Fibroblast of lung (primary cell): ENCODE measurements at places on chromosomes 5 and 9.

DNA sequence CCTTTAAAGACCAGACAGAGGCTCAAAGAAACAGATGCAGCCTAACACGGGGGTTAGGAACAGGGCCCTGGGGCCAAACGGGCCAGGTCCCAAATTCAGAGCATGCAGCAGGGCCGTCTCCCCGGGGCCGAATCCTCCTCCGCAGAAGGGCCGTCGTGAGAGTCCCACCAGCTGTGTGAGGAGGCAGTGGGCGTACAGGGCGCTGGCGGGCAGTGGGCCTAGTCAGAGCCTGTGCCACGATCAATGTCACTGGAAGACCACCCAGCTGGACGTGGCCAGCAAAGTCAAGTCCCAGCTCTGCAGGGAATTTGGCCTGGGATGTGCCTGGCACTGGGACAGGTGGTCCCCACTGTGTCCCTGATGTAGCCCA is 15.8 kb upstream of the FCN2 start:
- DNase-seq: no peak

GRCh38 chr5:9284781-9285307 is 261.0 kb downstream of the SEMA5A start:
- no peak for DNase-seq

GRCh38 chr9:128482186-128482585 is 22.3 kb upstream of the GLE1 start:
- DNase-seq: no peak

DNA sequence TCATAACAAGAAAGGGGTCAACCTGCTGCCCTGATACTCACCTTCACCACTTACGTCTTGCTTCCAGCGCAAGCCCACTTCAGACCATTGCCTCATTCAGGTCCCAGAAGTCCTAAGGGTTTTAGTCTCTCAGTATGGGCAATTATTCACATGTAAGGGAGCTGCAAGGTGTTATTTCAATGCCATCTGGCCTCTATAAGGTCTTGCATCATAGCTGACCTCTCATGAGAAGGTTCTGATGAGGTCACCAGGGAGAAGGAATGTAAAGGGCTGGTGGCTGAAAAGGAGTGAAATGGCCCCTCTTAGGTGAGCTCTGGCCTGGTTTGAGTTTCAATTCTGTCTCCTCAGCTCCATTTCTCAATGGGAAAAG is 1.5 kb upstream of the MARCHF3 start:
- no peak for DNase-seq
